ENCODE measurements at places on chromosomes 7 and 10.
A peak's percentile ranks its signal among the peaks of the same experiment; 100 is the strongest.

DNA sequence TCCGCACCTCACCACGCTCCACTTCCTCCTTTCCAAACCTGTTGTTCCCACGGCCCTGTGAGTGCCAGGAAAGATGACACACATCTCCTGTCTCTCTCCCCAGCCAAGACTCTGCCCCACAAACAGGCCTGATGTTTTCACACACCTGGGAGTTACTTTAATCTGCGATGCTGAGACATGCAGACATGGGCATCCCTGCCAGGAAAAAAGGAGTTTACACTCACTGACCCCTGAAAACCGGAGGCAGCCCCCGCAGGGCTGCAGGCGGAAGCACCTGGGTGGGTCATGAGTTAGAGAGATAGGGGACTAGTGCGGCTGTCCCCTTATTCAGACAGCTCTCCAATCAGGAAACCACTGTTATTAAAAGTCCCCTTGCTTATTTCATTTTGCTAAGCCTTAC is 106.4 kb upstream of the CARD11 start:
- no peak for DNase-seq

DNA sequence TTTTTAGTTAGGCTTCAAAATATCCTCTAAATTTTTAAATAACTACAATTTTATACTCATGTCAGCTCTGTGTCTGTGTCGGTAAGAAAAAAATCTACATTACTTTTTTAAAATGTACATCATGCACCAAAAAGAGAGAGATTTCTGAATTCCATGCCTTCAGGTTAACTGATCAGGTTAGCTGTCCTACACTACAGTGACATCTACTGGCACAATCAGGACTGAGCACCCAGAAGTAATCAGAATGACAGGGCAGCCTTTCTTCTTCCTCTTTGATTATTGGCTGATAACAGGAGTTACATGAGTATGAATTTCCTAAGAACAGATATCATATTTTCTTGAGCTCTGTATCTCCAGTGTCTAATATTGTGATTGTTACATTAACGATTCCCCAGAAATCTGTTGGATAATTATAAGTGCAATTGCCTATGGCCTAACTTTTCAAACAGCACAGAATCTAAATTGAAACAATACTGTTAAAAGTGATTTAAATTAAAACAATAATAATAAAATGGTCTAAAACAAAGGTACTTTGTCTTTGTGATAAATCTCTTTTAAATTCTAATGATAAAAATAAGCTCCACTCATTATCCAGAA is 41.8 kb upstream of the HYCC1 start:
- peak; percentile 43 for DNase-seq

DNA sequence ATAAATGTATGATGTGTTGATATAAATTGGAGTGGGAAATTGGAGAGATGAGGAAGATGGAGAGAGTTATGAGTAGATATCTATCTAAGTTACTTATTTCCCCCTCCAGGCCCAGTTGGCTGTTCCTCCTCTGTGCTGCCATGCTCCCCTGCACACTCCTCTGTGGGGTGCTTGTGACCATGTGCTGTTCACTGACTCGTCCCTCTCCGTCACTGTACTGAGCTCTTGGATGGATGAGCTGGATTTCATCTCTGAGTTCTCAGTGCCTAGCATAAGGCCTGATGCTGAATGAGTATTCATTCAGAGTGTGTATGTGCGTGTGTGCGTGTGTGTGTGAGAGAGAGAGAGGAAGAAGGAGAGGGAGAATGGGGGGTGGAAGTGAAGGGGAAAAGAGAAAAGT is 14.5 kb downstream of the OR9A2 start:
- no peak for DNase-seq

DNA sequence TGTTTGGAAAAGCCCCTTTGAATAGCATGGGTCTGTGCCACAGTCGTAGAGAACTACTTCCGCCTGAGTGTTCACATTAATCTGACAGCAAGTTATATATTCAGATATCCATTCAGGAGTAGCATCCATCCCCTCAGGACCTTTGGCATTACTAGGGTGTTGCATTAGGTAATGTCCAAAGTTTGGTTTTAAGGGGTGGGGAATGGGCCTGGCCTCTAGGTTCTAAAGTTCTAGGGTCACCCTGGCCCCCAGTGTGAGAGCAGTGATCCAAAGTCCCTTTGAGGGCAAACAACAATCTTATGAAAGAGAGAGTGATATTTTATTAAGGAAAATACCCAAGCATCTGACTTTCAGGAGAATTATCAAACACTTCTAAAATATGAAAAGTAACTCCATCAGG is 12.3 kb downstream of the MCM10 start:
- no peak for DNase-seq

GRCh38 chr10:96834120-96834519 is 2.0 kb downstream of the LCOR start:
- DNase-seq, result no peak

GRCh38 chr7:90238022-90238421 is 7.0 kb upstream of the CFAP69 start:
- DNase-seq, result no peak

GRCh38 chr7:12458520-12459131 is 55.0 kb upstream of the VWDE start:
- DNase-seq, result peak; percentile 28

GRCh38 chr10:97685395-97685958 is 1.6 kb downstream of the AVPI1 start:
- no peak for DNase-seq

DNA sequence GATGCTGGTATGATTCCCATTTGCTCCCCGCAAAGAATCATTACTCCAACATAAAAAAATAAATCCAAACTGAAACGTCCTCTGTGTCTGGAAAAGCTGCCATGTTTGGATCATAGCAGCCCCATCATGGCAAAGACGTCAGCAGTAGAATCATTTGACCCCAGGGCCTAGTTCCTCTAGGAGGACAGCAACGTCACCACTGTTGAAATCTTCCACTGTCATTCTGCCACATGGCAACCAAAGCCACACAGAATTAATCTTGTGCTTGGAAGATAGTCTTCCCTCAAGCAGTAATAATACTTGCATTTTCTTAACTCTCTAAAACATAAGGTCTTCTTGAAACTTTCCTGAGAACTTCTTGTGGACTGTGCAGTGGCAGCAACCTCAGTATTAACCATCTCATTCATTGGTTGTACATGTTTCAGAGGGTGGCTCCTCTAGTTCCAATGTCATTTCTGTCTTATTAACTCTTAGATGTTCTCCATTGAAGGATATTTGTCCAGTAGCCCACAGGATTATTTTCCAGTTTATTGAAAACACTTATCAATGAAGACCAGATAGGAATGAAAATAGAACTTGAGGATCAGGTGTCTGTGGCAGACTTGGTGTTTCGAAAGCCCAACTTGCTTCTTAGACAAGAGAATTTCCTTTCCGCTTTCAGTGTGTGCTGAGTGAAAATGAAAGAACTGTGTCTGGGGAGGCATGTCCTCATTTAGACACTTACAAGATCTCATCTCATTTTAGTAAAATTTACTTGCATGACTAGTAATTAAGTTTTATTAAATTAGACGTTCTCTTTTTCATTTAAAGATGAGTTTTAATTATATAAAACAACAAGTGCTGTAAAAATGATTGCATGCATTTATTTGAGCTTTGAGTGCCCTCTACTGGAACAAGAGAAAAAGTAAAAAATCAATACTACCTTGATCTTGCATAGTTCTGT is 28.9 kb upstream of the INHBA start:
- DNase-seq, result no peak

GRCh38 chr10:72173619-72174296 is 42.1 kb upstream of the ANAPC16 start:
- DNase-seq, result peak; percentile 38

- no peak for DNase-seq
Measured at GRCh38 chr7:101581891-101582290, 47.2 kb downstream of the MYL10 start.

DNA sequence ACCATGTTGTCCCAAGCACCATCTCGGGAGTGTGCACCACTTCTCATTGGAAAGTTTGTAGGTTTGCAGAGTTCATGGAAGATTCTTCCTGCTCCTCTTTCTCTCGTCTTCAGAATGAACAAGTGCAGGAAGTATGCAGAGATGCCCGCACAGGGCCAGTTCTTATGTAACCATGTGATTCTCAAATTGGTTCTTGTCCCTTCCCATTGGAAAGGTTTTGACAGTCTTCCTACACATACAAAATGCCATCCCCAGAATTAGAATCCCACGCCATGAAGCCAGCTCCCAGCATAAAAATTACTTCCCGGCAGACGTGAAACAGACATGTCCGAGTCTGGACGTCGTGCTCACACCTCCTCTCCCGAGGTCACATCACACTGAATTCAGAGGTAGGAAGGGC is 251.6 kb downstream of the ELMO1 start:
- no peak for DNase-seq

- no peak for DNase-seq
Measured at GRCh38 chr10:127283576-127283975, 87.2 kb upstream of the INSYN2A start.

DNA sequence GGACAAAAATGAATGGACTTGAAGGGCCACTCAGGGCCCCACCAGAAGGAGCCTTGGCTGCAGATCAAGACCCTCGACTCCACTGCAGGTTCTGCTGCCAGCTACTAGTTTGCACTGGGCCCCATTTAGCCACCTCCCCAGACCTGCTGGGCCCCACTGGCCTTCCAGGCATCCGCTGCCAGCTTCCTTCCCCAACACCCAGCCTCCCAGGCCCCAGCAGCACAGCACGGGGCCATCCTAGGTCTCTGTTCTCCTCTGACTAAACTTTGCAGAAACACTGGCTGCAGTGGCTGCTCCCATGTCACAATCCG is 277.4 kb upstream of the KLF14 start:
- DNase-seq, result no peak

DNA sequence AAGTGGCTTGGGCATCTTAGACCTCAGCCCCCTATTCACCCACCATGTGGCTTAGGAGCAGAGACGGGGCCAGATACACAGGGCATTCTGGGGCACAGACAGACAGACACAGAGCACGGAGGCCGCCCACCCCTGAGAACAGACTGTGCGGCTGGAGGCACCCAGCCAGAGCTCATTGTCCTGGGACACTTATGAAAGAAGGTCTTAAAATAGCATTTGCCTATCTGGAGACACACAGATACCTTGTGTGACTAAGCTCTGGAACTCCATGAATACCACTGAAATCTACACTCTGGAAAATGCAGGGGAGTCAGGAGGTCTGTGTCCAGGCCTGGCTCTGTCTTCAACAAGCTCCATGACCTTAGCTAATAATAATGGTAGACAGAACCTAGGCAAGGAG is 41.4 kb upstream of the ADO start:
- no peak for DNase-seq

DNA sequence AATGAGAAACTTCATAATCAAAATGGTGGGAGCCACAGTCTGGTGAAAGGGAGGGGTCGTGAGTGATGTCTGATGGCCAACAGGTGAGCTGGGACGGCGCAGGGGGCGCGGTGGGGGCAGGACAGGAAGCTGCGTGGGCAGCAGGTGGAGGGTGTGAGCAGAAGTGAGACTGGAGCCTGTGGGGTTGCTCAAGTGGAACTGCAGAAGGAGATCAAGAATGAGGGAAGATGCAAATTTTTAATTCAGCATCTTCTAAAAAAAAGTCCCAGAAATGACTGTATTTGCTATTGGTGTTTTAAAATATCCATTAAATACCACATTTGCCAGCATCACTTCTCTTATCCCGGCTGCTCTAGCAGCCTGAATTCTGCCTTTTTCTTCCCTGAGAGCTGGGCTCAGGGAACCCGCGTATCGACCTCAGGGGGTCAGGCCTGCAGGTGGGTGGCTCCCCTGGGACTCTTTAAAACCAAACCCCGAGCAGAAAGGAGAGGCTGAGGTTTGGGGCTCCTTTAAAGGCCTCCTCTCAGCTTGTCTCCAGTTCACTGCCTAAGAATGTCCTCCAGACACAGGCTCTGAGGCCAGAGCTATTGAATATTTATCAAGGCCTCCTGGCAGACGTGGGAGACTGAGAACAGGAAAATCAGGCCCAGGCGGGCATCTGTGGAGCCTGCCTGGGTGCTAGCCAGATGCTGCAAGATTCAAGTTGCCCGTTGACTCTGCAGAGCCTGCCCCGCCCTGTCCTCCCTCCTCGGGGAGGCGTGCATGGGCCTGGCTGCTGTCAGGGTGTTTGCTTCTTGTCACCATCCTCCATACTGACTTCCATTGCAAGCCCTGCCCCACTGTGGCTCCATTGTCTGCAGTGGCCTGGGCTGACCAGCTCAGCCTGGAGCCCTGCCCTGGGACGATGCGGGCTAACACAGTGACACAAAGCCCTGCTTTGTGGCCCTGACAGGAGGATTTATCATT is 53.9 kb downstream of the SYPL1 start:
- DNase-seq, result no peak

DNA sequence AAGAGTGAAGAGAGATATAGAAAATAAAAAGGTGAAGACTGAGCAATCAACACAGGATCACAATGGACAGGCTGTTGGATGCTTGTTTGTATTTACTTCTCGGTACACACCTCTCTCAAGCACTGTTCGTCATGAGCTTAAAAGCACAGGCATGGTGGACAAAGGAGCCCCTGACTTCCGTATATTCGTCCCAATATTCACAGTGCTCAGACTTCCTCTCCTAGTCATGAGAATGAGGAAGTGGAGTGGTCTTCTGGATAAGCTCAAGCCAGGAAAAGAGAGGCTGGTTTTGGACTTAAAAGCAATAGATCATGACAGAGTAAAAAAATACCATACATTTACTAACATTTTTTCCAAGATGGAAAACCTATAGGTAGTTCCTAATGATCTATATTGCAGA is 172.5 kb downstream of the SORCS1 start:
- no peak for DNase-seq

- DNase-seq, result no peak
Measured at GRCh38 chr7:15334536-15335263, 227.1 kb downstream of the AGMO start.

DNA sequence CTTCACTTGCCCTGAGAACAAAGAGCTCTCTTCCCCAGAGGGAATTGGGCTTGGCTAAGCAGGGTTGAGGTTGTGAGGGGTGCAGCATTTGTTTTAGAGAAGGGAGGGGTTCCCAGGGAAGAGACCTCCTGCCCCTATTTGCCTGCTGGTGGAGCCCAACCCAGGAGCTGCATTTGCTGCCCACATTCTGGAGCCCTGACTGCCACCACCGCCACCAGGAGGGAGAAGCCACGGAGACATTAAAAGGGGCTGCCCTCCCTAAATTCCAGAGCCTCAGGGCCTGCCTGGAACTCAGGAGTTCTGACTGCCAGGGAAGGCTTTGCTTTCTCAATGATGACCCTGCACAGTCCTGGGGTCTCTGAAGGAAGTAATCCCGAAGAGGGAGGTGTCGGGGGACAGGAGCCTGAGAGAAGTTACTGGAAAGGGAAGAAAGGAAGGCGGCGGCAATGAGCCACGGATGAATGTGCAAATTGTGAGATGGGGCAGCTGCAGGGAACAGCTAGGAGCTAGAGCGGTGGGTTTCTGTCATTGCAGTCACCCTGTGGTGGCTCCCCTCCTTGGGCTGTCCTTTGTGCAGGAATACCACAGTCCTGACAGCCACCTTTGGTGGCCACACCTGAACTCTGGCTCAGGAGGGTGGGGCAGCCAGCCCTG is 51.3 kb downstream of the NEURL1 start:
- DNase-seq, result no peak

GRCh38 chr7:30159698-30160143 is 24.9 kb downstream of the MTURN start:
- no peak for DNase-seq

Measured in astrocyte of the cerebellum (primary cell).